ENCODE measurements at places on chromosomes 7 and 10. TPM values are rescaled to one million over a fixed set of nuclear protein-coding genes. Genes with fewer than 3 reads are reported as not detected.

GRCh38 chr7:155202106-155202871 lies 95.4 kb upstream of the INSIG1 start:
- H3K4me1 ChIP-seq: peaks cover 18% of the 10 kb centered on the region
- no peak for DNase-seq
- no peaks in the 10 kb centered on the region for H3K27me3 ChIP-seq
- no peaks in the 10 kb centered on the region for H3K36me3 ChIP-seq
- no peak overlapping the region for H3K4me3 ChIP-seq
- no peak overlapping the region for H3K27ac ChIP-seq

DNA sequence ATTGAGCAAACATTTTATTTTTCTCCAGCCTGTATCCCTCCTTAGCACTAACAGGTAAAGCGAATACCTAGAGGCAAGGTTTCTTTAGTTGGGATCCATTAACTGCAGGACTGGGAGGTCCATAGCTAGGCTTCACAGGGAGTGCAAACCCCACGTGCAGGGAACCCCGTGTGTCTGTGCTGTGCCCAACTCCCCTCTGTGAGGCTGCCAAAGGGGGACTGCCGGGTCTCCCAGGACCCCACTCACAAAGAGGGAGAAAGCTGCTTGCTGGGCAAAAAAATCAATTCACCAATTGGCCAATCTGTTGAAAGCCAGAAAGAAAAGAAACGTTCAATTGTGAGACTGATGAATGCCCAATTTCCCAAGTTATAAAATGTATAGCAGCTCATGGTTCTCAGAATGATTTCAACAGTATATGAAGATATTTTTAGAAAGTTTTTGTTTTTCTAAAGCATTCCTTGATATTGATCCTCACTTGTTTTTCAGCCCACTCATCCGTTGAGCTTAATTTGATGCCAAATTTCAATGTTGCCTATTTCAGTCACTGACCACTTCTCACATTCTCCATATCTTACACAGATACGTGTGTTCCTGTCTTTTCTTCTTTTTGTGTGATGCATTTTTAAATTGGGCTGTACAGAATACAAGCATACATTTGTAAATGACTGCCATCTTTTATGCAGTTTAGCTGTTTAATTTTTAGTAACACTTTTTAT lies 202.7 kb upstream of the PRSS58 start:
- no peaks in the 10 kb centered on the region for H3K4me1 ChIP-seq
- H3K36me3 ChIP-seq: no peaks in the 10 kb centered on the region
- H3K27me3 ChIP-seq: no peaks in the 10 kb centered on the region
- no peak overlapping the region for H3K4me3 ChIP-seq

DNA sequence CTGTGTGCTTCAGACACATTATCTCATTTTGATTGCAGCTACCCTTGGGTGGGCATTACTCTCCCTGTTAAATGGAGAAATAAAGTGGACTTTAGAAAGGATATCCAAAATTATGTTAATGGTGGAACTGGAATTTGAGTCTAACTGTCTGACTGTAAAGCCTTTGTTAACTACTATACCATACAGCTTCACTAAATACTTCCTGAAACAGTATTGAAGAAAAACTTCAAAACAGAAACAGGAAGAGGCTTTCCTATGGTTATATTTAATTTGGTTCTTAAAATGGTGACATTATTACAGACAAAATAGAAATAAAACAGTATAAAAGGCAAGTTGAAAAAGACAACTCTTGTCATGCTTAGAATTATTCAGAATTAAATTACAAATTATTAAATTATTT lies 25.0 kb downstream of the SPAG6 start:
- H3K27ac ChIP-seq: no peak overlapping the region
- peaks cover 7% of the 10 kb centered on the region for H3K4me1 ChIP-seq
- H3K4me3 ChIP-seq: no peak overlapping the region
- peaks cover 15% of the 10 kb centered on the region for H3K27me3 ChIP-seq
- H3K36me3 ChIP-seq: no peaks in the 10 kb centered on the region

DNA sequence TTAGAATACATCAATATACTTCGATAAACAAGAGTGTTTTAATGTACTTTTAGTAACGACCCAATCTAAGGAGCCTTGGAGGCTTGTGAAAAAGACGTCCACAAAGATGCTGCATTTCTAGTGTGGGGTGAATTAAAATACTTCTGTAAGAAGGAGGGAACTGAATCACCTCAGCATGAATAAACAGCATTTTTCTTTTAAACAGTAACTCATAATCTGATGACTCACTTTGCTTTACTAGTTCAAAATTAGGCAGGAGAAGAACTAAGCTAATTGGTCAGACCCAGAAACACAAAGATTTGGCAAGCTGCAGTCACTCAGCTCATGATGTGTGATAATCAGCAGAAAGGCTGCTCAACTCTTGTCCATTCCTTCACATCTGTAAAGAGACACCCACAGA lies 24.2 kb downstream of the NCOA4 start:
- H3K27ac ChIP-seq: no peak overlapping the region
- peaks cover 22% of the 10 kb centered on the region for H3K4me1 ChIP-seq
- H3K27me3 ChIP-seq: no peaks in the 10 kb centered on the region
- no peak overlapping the region for H3K4me3 ChIP-seq
- no peaks in the 10 kb centered on the region for H3K36me3 ChIP-seq

DNA sequence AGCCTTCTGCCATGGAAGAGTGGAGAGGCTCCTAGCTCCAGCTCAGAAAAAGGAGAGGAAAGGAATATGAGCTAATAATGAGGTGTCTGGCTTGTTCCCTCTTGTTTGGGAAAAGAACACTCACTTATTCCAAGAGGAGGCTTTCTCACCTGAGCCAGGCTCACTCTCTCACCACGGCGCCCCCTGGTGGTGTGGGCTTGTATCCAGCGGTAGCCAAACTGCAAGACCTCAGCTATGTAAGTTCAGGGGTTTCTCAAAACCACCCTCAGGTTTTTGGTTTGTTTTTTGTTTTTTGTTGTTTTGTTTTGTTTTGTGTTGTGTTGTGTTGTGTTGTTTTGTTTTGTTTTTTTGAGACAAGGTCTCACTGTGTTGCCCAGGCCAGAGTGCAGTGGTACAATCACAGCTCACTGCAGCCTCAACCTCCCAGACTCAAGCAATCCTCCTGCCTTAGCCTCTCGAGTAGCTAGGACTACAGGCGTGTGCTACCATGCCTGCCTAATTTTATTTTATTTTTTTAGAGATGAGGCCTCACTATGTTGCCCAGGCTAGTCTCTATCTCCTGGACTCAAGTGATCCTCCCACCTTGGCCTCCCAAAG lies 124.0 kb downstream of the TMEM130 start:
- H3K27ac ChIP-seq: no peak overlapping the region
- H3K36me3 ChIP-seq: no peaks in the 10 kb centered on the region
- H3K4me3 ChIP-seq: no peak overlapping the region
- H3K4me1 ChIP-seq: no peaks in the 10 kb centered on the region

DNA sequence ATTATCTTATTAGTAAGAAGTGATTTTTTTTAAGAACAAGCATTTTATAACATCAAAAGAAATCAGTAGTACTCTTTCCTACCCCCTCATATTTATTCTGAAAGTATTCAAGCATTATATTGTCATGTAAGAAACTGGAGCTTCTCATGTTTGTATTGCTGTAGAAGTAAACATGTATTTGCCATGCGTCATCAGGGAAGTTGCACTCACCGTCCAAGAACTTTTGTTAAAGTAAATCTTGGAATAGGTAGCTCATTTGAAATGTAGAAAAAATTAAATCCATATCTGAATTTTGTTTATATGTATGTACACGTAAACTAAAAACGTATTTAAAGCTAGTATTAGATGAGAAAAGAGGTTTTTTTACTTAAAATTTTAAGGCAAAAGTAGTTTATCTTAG lies 96.8 kb downstream of the PTEN start:
- no peaks in the 10 kb centered on the region for H3K27me3 ChIP-seq
- no peak overlapping the region for H3K4me3 ChIP-seq
- H3K4me1 ChIP-seq: no peaks in the 10 kb centered on the region
- DNase-seq: no peak

DNA sequence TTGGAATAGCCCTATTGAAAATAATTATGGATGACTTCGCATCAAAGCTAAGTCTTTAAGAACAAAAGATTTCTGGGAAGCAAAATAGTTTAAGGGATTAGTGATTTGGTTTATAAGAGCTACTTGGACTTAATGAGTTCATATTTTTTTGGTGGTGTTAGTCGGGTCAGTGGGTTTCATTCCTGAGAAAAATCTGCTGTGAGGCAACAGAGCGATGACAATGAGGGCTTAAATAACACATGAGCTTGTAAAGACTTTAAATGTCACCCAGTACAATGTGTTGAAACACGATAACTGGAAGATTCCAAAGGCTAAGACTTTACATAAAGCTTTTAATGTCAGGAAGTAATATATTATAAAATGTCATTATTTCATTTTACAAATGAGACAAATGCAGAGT lies 178.8 kb downstream of the ARL4A start:
- no peaks in the 10 kb centered on the region for H3K36me3 ChIP-seq
- DNase-seq: no peak
- no peaks in the 10 kb centered on the region for H3K27me3 ChIP-seq

DNA sequence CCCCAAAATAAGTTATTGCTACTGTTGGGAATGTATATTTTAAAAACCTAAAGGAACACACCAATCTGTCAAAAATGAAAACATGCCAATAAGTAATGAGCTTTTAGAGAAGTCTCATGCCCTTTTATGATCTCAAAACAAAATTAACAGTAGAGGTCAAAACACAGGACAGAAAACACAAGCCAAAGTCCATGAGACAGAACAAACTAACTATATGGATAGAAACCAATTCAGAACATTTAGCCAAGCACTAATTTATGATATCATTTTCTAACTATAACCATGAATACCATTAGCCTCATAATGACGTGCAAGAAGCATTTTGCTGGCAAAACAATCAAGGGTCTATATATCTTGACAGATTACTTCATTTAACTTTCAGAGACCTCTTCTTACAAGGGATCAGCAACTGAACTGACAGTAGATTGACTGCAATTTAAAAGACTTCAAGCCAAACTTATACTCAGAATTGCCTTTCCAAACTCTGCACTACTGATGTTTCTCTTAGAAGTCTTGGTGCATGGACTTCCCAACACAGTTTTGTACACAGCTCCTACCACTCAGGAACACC lies 200.9 kb downstream of the DOCK4 start:
- no peaks in the 10 kb centered on the region for H3K27me3 ChIP-seq
- H3K4me3 ChIP-seq: no peak overlapping the region
- no peak overlapping the region for H3K27ac ChIP-seq
- H3K36me3 ChIP-seq: no peaks in the 10 kb centered on the region
- DNase-seq: no peak

DNA sequence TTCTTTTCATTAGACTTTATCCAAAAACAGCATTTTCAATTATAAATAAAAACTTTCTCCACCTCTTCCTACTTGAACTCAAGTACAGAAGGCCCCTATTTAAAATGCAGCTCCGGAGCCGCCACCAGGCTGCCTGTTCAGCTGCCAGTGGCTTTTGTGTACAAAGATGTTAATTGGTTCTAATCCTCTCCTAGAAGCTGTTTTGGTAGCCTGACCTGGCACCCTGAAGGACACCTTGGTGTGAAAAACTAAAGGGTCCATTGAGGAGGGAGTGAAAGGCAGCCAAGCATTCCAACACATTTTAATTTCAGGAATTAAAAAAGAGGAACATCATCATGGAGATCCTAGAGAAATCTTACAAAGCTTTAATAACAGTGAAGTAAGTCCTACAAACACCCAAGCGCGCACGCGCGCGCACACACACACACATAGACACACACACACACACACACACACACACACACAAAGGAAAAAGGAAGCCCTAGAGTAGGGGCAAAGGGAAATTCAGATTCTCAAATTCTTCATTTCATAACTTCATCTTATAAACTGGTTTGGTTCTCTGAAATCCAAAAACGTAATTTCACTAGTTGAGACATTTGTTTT lies 41.4 kb downstream of the VAX1 start:
- H3K4me3 ChIP-seq: no peak overlapping the region
- H3K4me1 ChIP-seq: peaks cover 7% of the 10 kb centered on the region
- H3K36me3 ChIP-seq: no peaks in the 10 kb centered on the region
- DNase-seq: no peak
- H3K27ac ChIP-seq: no peak overlapping the region
- H3K27me3 ChIP-seq: no peaks in the 10 kb centered on the region

GRCh38 chr10:34235164-34235832 lies 579.8 kb downstream of the PARD3 start:
- no peak for DNase-seq
- H3K4me3 ChIP-seq: no peak overlapping the region
- no peak overlapping the region for H3K27ac ChIP-seq
- H3K4me1 ChIP-seq: no peaks in the 10 kb centered on the region

DNA sequence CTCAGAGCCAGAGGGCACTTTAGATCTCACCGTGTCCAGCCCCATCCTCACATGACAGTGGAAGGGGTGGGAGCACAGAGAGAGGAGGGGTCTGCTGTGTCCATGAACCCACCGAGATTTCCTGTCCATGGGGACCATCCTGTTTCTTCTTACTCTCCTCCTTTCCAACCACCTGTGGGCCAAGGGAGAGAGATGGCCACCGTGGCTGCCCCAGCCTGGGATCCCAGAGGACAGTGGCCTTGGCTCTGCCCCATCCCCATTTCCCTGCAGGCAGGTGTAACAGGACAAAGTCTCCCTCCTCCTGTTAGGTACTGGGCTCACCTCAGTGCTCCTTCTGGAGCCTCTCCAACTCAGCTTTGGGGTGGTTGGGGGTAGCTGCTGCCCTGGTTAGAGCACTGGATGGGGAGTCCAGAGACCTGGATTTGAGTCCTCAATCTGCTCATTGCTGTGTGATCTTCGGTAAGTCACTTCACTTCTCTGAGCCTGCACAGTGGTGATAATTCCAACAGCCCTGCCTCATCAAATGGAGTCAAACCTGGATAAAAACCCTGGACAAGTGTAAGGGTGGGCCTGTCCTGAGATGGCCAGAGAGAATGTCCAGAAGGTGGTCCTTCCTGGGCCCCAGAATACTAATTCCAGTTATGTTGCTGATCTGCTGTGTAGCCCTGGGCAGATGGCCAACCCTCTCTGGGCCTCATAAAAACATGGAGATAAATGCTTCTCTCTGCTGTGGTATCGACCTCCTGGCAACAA lies 17.8 kb upstream of the PCBD1 start:
- no peak overlapping the region for H3K27ac ChIP-seq
- H3K36me3 ChIP-seq: no peaks in the 10 kb centered on the region
- H3K4me1 ChIP-seq: no peaks in the 10 kb centered on the region
- no peak for DNase-seq
- no peak overlapping the region for H3K4me3 ChIP-seq

GRCh38 chr7:42332605-42333222 lies 95.7 kb upstream of the GLI3 start:
- no peaks in the 10 kb centered on the region for H3K27me3 ChIP-seq
- no peak overlapping the region for H3K27ac ChIP-seq
- no peak for DNase-seq

Gene CALHM3
- total RNA-seq: not detected

Gene ACSM6
- not detected for total RNA-seq

Gene PDGFA
- total RNA-seq: 29.1 TPM

Gene INSIG1
- total RNA-seq: 170 TPM

Gene FRMPD2
- 0.06 TPM for total RNA-seq

Gene ADAM8
- 45.3 TPM for total RNA-seq

Gene TMEM236
- 2.4 TPM for total RNA-seq

Gene CISD1
- total RNA-seq: 39.5 TPM

All from left lung (tissue), 14 donors.